ENCODE measurements at places on chromosomes 7 and 10.

- DNase-seq = no peak
These were observed 256.5 kb downstream of the FRMD4A start for GRCh38 chr10:14074062-14074884.

DNA sequence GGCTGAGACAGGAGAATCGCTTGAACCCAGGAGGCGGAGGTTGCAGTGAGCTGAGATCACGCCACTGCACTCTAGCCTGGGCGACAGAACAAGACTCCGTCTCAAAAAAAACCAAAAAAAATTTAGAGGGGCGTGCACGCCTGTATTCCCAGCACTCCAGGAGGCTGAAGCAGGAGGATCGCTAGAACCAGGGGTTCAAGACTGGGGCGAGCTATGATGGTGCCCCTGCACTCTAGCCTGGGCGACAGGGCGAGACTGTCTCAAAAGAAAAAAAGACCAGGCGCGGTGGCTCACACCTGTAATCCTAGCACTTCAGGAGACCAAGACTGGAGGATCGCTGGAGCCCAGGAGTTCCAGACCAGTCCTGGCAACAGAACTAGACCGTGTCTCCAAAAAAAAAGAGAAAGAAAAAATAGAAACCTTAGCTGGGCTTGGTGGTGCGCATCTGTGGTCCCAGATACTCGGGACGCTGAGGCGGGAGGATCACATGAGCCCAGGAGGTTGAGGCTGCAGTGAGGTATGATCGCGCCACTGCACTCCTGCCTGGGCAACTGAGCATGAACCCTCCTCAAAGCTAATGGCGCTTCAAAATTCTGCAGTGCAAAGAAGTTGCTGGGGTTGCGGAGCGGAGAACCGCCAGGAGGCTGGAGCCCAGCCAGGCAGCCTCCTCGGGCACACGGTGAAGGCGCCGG is 382 bp upstream of the MBLAC1 start:
- no peak for DNase-seq

- DNase-seq = no peak
These were observed 403 bp upstream of the ENO4 start for GRCh38 chr10:116848944-116849247.

- no peak for DNase-seq
These were observed 127.7 kb downstream of the ELMO1 start for GRCh38 chr7:37320848-37321468.

DNA sequence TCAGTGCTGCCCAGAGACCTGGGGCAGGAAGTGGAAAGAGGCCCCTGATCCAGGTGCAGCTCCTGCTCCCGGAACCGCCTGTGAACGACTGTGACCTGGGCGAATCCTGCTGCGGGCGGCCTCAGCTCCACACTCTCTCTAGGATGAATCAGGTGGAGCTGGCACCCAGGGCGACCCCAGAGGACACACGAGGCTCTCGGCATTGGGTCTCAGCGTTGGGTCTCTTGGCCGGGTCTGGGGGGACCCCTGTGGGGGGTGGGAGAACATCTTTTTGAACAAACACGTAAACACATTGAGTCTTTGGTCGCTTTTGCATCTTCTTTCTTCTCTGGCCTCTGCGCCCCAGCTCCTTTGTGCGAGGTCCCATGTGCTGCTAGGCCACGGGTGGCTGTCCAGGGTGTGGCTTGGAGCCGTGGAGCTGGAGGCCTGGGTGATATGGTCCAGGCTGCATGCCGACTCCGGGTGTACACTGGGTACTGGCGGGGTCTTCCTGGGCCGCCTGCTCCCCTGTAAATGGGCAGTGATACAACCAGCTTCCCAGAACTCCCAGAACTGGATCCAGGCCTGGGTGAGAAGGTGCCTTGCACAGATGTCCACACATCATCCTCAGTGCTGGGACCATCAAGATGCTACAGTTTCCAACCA is 435.8 kb downstream of the DNAJB6 start:
- DNase-seq = no peak

DNA sequence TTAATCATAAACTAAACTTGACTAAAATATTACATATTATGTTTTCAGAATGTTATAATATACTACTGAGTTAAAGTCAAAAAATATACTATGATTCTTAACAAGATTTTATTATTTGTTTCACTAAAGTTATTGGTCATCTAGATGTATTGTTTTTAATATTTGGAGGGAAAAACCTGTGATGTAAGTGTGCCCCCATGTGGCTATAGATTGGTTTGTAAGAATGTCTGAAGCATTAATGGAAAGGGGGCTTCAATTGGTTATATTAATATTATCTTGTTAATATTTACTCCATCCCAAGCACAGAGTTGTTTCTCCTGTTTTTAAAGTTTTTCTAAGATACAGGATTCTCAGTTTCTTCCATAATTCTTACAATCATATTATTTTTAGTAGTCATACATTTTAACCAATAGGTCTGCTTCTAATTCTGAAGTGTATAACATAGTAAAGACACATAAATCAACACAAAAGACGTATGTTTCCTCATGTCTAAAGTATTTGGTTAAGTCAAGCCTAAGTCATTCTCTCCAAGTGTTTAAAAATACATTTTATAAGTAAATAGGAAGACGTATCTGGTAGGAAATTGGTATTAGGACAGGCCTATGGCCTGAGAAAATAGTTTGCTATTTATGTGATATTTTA is 58.0 kb downstream of the GNAT3 start:
- no peak for DNase-seq
